Left ventricle myocardium superior (tissue), 1 donor: ENCODE measurements at places on chromosomes 7 and 10. TPM values are rescaled to one million over a fixed set of nuclear protein-coding genes. Genes with fewer than 3 reads are reported as not detected.
A peak's percentile ranks its signal among the peaks of the same experiment; 100 is the strongest.

DNA sequence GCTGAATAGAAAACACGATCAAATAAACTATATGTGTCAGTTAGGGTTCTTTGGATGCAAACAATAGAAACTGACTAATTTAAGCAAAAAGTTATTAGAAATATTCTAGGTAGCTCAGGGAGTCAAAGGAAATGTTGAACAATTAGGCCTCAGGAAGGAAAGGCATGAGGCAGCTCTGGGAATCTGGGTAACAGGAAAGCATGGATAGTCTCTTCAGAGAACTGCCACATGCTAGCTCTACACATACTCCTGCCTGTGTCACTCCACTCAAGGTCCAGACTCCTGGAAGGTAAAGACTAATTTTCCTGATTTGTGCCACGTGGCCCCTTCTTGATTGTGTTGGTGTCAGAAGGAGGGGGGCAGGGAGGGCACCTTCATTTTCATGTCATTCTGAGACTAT is 23.8 kb upstream of the PTTG1IP2 start:
- DNase-seq = no peak

The GDF2 gene
- total RNA-seq = not detected

The CAV1 gene
- total RNA-seq = 362 TPM

DNA sequence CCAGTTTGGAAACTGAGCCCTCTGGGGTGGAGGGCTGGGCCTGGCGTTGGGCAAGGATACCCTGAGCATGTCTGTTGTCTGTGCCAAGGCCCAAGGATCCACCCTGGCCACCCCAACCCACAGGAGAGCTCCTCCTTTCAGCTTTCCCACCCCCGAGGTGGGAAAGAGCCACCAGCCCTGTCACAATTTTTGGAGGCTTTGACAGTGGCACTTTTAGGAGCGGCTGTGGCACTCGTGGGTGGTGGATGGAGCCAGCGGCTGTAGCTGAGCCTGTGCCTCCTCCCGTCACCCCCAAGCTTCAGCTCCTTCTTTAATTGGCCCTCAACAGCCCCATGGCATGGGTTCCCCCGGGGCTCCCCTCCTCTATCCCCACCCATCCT is 18.2 kb upstream of the ZNF862 start:
- DNase-seq = peak; percentile 12

- no peak for DNase-seq
Observed at GRCh38 chr7:142785841-142786250, 15.1 kb downstream of the PRSS2 start.

GRCh38 chr10:7048061-7048460 is 362.8 kb downstream of the SFMBT2 start:
- no peak for DNase-seq

DNA sequence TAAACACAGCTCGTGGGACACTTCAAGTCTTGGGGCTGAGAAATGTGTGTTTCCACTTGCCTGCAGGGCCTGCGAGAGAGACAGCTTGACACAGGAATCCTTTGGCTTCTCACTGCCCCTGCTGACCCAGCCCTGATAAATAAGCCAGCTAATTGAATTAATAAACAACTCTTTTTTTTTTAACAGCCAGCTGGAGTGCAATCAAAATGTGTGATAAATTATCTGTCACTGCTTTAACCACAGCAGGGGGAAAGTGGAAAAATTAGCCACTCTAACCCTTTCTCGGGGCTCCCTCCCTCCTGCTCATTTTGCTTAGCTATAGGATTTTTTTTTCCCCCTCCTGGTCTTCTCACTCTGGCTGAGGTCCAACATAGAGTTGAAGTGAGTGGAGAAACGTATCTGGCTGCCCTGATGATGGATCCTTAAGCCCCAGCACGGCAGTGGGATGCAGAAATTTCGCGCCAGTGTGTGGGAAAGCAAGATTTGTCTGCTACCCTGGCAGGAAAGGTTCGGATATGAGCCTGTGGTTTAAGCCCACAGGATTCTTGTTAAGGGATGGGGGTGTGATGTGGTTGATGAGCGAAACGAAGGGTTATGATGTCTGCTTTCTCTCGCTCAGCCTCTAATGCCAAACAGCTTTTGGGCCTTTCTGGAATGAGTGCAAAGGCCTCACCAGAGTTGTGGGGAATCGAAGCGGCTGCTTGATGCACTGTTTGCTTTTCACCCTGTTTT is 173.8 kb downstream of the TRIL start:
- no peak for DNase-seq

DNA sequence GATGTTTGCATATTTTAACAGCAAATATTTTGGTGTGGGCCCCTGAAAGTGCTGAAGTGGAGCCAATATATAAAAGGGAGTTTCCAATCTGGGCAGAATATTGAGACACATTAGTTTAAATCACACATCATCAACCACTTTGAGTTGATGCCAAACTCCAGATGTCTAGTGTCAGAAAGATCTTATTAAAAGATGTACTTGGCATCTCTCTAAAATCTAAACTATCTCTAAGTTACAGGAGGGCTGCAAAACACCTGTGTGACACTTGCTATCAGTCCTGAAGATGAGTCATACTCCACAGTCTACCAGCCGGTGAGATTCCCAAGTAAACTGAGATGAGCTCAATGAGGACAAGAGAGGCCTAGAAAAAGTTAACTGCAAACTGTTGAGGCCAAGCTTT is 11.4 kb downstream of the JAZF1 start:
- DNase-seq = no peak

DNA sequence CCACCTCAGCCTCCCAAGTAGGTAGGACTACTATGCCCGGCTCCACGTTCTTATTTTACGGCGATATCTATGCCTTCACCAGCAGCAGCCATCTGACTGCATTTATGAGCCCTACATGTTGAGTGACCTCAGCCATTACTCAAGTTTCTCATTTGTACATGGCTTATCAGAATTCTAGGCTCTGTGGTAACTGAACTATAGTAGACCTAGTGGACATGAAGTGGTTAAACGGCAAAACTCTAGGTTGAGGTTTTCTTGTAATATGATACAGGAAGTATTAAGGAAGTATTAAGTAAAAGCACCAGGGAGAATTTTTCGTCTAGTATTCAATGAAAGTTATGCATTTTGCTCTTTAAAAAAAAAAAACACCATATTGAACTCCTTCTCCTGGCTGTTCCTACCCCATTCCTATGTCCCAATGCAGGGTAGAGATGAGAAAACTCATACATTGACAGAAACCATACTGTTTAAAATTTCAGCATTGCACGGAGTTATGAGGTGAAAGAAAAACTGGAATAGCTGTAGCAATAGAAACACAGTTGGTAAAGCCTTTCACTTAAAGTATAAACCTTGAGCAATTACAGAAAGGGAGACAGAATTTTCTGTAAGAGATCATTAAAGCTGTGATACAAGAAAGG is 39.8 kb upstream of the EPC1 start:
- no peak for DNase-seq

GRCh38 chr7:138575897-138576428 is 115.9 kb downstream of the TRIM24 start:
- DNase-seq = no peak

DNA sequence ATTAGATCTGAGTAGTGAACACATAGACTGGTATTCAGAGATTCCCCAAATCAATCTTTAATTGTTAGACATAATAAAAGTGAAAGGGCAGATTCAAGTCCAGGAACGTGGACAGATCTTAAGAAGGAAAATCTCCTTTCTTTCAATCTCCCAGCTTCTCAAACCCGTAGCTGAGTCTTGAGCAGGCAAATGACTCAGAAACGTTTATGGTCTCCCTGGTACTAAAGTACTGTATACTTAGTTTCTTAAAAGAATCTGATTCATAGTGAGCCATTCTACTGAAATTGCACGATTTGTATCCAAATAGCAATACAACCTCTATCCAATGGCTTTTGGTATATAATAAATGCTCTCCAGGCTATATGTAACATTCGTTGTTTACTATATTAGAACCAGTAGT is 140.4 kb upstream of the RHEB start:
- no peak for DNase-seq
